ENCODE measurements at places on chromosomes 3 and 15.

DNA sequence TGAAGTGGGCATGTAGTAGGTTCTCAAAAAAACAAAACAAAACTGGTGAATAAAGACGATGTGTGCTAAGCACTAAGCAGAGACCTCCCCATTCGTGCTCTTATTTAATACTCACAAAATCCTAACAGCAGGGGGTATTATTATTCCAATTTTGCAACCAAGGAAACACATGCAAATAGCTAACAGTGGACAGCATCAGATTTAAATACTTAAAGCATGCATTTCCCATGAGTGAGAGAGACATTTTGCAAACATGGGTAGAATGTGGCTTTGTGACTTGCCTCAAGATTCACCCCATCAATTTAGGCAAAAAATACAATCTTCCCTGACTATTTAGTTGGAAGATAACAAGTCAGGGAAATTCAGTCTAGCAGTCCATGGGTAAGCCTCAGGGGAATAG, 946.2 kb upstream of the CFAP20DC start:
- DNase-seq = no peak

GRCh38 chr3:162492446-162493081, 996.0 kb downstream of the OTOL1 start:
- DNase-seq = no peak

DNA sequence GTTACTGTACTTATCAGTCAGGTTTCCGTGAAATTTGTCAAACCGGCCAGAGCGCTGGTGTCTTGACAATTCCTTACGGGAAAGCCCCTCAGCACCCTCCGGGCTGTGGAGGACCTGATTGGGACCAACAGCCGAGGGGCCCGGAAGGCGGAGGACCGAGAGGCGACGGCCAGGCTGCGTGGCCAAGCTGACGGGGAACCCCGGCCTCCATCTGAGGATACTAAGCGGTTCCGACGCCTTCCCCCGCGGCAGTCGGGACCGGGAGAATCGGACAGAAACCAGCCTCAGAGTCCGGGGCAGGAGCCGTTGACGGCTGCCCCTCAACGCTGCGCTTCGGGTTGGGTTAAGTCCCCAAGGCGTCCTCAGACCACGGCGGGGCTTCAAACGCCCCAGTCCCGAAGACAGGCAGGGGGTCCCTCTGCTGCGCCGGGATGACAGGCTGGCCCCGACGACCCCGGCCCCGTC, 499 bp downstream of the ALDH1A2 start:
- no peak for DNase-seq

- DNase-seq = no peak
Measured at GRCh38 chr3:146750196-146750595, 145.1 kb upstream of the PLSCR5 start.

DNA sequence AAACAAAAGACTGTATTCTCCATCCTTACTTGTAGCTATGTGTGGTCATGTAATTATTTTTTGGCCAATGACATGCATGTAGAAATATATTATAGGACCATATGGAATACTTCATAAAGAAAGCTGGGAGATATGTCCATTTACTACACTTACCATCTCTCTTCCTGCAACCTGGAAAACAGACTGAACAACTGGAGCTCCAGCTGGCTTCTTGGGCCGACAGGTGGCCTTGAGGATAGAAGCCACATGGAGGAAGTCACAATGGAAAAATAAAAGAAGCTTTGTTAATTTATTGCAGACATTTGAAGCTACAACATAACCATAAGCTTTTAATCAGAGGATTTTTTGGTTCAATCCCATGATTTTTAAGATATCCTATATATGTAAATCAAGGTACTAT, 167.9 kb upstream of the CBLB start:
- no peak for DNase-seq

DNA sequence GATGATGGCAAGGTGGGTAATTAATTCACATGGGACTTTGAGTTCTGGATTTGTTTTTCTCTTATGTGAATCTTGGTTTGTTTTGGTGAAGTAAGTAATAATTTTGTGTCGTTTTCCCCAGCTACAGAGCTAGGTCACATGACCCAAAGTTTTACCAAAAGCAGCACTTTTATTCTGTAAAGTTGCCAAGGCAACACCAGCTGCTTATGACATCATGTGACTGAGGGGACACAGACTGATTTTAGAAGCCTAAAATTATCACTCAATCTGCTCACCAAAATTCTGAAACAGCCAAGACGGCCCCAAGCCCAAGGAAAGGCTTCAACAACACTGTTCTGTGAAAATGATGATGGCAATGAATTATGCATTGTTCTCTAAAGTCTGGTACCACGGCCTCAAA, 63.9 kb downstream of the MEX3B start:
- DNase-seq = no peak

DNA sequence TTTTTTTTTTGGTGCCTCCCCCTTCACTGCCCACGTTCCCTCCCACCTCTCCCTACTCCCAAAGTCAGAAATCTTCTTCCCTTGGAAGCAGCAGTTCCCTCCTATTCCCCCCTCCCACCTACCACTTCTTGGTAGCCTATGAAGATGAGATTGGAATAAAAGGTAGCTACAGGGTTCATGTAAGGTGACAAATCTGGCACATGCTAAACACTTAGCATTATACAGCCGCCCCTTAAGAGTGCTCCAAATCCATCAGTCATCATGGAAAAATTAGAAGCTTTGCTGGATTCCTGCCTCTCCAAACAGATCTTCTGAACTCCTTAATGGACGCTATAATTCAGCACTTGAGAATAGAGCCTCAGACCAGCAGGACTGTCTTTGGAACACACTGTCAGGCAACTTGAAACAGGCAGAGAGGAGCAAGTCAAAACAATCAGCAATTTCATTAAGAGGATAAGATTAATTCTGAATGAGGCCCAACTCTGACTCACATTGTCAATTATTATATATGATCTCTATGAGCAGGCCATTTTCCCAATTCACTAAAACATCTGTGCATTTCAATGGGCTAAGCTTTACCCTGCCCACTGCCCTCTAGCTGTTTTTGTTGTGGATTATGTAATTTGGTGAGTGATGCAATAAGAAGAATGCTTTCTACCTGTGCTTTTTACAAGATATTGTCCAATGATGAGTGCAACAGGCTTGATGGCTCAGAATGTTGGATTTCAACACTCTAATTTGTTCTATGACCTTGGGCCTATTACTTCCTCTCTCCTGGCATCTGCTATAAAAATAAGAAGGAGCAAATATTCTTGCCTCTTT, 34.6 kb upstream of the SPRED1 start:
- no peak for DNase-seq

GRCh38 chr15:73856458-73857192, 16.7 kb upstream of the TBC1D21 start:
- DNase-seq = no peak

DNA sequence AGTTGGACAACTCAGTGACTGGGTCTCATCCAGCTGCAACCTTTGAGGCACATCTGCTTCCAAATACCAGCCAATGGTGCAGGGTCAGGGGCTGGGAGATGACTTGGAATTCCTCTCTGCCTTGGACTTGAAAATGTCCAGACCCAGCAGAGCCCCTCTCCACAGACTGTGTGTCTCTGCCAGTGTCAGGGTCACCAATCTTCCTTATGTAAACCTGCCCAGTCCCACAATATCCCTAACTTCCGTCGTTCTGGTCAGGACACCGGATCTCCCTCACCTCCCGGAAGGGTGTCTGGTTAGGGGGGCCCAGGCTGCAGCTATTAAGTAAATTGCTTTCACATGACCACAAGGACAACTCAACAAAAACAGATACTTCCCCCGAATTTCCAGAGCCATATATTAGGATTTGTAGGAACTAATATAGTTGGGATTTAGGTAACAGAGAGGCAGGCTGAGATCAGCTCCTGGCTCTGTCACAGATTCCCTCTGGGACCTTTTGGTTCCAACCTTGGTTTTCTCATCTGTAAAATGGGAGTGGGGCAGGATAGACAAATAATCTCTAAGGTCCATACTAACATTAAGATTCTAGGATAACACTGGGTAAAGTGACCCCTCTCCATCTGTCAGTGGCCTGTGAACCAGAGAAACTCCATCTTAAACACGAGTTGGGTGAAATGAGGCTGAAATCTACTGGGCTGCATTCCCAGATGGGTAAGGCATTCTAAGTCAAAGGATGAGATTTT, 30.8 kb downstream of the IGDCC3 start:
- no peak for DNase-seq

All from bone marrow (tissue), 2 donors.